ENCODE measurements at places on chromosomes 5 and 9.

DNA sequence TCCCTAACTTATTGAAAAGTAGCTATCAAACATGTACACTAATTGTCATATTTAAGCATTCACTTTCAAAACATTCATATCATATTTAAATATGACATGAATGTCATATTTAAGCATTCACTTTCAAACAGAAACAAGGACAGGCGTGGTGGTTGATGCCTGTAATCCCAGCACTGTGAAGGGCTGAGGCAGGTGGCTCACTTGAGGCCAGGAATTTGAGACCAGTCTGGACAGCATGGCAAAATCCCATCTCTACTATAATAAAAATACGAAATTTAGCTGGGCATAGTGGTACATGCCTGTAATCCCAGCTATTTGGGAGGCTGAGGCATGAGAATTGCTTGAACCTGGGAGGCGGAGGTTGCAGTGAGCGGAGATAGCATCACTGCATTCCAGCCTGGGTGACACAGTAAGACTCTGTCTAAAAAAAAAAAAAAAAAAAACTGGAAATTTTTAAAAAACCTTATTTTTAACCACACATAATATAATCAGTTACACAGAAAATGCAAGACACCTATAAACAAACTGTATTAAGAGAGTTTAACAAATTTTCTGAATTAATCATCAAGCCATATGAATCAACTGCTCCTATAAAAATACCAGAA is 88.1 kb downstream of the LPAR1 start:
- DNase-seq, result no peak

GRCh38 chr5:85500869-85501268 is 1116.2 kb upstream of the EDIL3 start:
- DNase-seq, result no peak

DNA sequence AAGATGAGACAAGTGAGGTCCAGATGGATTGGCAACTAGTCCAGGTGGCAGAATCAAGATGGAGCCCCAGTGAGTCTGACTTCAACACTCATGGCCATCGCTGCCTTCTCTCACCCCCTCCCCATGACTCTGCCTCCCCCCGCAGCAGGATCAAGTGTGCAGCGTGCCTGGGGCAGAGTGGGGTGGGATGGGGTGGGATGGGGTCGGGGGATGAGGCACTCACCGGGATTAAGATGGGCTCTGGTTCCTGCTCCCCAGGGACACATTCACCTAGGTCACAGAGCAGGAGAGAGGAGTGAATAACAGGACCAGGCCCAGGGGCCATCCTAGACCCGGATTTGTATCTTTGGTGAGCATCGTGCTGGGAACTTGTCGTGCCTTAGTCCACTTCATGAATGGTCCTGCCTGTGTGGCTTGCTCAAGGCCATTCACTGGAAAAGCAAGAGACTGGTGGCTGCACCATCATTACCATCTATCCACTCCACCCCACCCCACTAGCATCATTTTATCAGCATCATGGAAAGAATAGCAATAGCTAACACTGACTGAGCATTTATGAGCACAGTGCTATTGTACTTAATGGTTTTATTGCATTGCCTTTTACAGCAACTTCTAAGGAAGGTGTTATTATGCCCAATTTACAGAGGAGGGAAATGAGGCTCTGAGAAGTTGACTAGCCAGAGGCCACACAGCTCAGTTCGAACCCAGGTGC is 8.5 kb downstream of the AMBP start:
- no peak for DNase-seq

GRCh38 chr9:117521293-117521692 is 106.4 kb upstream of the ASTN2 start:
- no peak for DNase-seq

DNA sequence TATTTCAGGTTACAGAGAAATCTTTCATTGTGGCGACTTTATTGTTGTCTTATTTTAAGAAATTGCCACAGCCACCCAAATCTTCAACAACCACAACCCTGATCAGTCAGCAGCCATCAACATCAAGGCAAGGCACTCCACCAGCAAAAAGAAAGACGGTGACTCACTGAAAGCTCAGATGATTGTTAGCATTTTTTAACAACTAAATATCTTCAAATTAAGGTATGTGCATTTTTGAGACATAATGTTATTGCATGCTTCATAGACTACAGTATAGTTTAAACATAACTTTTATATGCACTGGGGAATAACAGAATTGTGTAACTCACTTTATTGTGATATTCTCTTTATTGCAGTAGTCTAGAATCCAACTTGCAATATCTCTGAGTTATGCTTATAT is 263.4 kb downstream of the TMEM232 start:
- DNase-seq, result no peak

- DNase-seq, result no peak
Measured at GRCh38 chr9:9961487-9961886, 651.3 kb downstream of the PTPRD start.

GRCh38 chr9:120876842-120877240 is at the start of gene PHF19:
Gene PHF19 (minus strand): TSS chr9:120877188. CDS start chr9:120874741, 2,447 bp downstream.
- no peak for DNase-seq

DNA sequence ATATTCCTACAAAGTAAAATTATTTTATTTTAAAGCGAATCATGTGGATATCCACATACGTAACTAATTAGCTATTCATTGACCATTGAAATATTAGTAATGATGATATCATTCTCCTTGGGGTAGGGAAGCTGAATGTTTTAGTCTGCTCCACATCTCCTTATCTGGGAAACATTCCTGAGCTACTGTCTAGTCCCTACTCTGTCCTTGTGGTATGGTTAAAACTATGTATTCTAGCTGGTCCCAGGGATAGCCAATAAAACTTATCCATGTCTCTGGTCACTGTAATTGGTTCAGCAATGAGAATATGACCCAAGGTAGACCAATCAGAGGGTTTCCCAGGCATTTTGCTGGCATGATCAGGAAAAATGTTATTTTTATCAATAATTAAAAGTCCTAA is 76.0 kb upstream of the DAP start:
- DNase-seq, result no peak

- no peak for DNase-seq
Measured at GRCh38 chr9:35930989-35931388, 21.7 kb downstream of the SPAAR start.

- no peak for DNase-seq
Measured at GRCh38 chr9:38132956-38133355, 63.9 kb upstream of the SHB start.

- no peak for DNase-seq
Measured at GRCh38 chr5:93636837-93637236, 53.8 kb downstream of the NR2F1 start.

- DNase-seq, result no peak
Measured at GRCh38 chr9:131366761-131367401, 27.0 kb upstream of the PRRC2B start.

DNA sequence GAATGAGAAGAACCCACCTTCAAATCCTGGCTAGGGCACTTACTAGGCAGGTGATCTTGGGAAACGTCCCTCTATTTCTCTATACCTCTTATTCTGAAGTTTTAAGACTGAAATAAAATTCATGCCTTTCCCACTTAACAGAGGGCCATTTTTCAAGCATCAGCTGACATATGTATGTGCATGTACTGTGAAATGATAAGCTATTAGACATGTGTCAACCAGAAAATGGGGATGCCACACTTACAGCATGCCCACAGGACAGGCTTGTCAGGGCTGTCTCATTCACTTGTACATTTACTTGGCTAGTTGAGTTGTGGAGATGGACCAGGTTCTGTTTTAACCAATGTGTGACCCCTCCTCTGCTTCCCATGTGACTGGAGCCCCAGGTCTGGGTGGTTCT is 78.5 kb downstream of the C9orf152 start:
- no peak for DNase-seq

DNA sequence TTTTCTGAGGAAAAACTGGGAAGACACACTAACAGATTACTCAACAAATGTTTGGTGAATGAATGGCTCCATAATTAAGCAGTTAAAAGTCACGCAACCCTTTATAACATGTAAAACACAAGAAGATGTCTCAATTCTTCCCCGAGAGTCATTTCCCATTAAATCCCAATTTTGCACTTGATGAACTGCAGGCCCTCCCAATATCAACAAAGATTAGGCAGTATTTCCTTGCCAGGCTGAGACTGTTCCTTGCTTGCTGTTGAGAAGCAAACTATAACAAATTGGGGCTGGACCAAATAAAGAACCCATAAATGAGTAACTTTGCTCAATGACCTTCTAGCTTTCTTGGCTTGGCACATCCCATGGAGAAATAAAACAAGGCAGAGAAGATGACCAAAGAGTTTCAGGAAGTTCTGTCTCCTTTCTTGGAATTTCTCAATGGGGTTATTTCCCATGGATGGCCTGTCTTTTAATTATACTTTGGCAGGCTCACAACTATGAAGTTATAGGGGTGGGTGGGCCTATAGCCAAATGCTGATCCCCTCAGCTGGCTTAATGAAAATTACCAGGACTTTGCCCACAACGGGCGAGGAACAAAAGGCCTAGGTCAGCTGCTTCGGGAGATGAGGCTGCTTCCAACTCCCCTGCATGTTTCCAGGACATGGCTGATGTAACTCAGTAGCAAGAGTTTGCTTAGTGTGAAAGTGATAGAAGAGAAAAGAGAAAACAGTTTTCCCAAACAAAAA is 243.1 kb upstream of the RFX3 start:
- no peak for DNase-seq

GRCh38 chr5:87340716-87341115 is 72.0 kb downstream of the CCNH start:
- no peak for DNase-seq

- DNase-seq, result no peak
Measured at GRCh38 chr5:90911169-90911568, 352.6 kb downstream of the ADGRV1 start.

GRCh38 chr5:132497488-132497997 is 7.0 kb upstream of the IRF1 start:
- DNase-seq, result no peak

DNA sequence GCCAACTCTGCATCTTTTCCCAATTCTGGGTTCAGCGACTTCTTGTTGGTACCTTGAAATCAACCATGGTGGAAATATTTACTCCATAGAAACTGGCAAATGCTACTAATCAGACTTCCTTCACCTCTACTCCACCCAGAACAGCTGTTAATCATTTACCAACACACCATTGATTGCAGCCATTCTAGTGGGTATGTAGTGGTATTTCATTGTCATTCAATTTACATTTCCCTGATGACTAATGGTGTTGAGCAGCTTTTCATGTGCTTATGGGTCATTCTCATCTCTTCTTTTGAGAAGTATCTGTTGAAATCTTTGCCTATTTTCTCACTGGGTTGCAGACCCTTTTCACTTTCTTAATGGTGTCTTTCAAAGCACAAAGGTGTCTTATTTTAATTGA is 122.4 kb upstream of the MSX2 start:
- no peak for DNase-seq

- no peak for DNase-seq
Measured at GRCh38 chr9:86983249-86983619, 35.9 kb upstream of the GAS1 start.

DNA sequence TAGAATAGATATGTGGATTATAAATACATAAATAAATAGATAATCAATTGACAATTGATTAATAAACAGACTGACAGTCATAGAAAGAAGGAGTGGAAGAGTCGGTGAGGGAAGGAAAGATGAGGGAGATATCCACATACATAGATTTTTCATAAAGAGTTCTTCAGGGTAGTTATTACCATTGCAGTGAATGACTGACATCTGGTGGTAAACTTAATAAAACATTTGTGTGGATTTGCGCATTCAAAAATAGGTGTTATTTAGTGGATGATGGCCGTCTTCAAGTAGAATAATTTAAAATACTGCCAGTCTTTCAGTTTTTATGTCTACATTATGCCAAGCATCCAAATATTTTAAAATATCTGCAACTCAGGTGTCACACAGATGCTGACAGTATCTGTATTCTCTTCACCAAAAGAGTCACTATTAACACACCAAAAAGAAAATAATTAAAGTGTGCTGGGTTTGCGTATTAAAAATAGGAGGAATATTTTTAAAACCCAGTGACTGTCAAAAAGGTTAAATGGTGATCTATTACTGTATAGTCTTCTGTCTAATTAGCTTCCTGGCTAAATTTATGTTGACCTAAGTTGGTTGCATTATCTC is 78.8 kb downstream of the GIN1 start:
- DNase-seq, result no peak

- DNase-seq, result no peak
Measured at GRCh38 chr5:55856516-55857246, 5.5 kb downstream of the IL31RA start.

GRCh38 chr5:148834689-148835088 is 8.3 kb downstream of the ADRB2 start:
- no peak for DNase-seq

DNA sequence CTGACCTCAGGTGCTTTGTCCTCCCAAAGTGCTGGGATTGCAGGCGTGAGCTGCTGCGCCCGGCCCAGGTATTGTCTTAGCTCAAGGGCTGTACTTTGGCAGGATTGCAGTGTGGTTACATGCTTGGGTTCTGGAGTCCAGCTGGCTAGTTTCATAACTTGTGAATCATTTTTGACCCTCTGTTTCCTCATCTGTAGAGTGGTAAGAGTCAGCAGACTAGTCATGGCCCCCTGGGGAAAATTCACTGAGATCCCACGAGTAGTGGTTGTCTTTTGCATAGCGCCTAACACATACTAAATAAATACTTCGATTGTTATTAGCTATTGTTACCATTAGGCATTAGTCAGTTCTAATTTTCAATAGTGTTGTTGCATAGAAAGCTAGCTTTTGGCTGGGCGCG is 14.3 kb downstream of the PTPA start:
- no peak for DNase-seq

DNA sequence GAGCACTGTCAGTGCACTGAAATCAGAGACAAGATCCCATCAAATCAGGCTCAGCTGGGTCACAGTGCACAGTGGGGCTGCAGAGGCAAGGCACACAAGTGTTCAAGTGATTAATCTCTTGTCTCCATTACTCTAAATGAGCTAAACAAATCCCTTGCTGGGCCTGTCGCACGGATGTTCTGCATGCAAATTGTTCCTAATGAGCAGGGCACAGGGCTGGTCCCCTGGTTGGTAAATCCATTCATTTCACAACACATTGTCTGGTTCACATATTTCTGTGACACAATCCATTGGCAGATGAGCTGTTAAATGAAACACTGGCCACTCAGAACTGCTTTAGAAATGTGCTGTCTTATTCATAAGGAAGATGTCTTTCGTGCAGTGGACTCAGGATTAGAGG is 167.9 kb upstream of the BRINP1 start:
- DNase-seq, result no peak

DNA sequence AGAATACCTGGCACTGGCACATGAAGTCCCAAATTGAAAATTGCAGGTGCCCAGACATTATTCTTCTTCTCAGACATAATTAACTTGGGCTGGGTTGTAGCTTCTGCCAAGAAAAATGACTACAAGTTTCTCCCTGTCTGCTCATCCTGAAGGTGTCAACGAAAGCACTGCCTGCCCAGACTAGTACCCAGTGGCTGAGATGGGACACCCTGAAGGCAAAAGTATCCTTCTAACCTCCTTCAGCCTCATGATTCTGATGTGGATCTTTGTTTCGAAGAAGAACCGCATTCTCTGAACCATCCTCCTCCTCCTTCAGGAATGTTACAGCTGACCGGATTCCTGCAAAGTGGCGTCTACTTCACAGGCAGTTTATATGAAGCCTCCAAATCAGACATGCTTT is 161.1 kb upstream of the FST start:
- no peak for DNase-seq

- DNase-seq, result no peak
Measured at GRCh38 chr5:160096178-160096577, 23.1 kb downstream of the PWWP2A start.
